ENCODE measurements at places on chromosomes 16 and 17.
A peak's percentile ranks its signal among the peaks of the same experiment; 100 is the strongest.

GRCh38 chr17:78239489-78239931 is 8.1 kb downstream of the TMEM235 start:
- no peak for DNase-seq
- H3K36me3 ChIP-seq, result no peaks in the 10 kb centered on the region
- no peaks in the 10 kb centered on the region for H3K27me3 ChIP-seq
- no peak overlapping the region for H3K27ac ChIP-seq

GRCh38 chr16:78796221-78796866 is 696.9 kb downstream of the WWOX start:
- H3K27ac ChIP-seq, result no peak overlapping the region
- H3K4me1 ChIP-seq, result no peaks in the 10 kb centered on the region
- no peaks in the 10 kb centered on the region for H3K36me3 ChIP-seq
- H3K27me3 ChIP-seq, result no peaks in the 10 kb centered on the region
- no peak for DNase-seq

GRCh38 chr17:2151358-2152033 is 96.6 kb downstream of the HIC1 start:
- H3K36me3 ChIP-seq, result peaks cover 5% of the 10 kb centered on the region
- no peak overlapping the region for H3K27ac ChIP-seq
- no peak for DNase-seq
- H3K4me1 ChIP-seq, result peaks cover 2% of the 10 kb centered on the region

DNA sequence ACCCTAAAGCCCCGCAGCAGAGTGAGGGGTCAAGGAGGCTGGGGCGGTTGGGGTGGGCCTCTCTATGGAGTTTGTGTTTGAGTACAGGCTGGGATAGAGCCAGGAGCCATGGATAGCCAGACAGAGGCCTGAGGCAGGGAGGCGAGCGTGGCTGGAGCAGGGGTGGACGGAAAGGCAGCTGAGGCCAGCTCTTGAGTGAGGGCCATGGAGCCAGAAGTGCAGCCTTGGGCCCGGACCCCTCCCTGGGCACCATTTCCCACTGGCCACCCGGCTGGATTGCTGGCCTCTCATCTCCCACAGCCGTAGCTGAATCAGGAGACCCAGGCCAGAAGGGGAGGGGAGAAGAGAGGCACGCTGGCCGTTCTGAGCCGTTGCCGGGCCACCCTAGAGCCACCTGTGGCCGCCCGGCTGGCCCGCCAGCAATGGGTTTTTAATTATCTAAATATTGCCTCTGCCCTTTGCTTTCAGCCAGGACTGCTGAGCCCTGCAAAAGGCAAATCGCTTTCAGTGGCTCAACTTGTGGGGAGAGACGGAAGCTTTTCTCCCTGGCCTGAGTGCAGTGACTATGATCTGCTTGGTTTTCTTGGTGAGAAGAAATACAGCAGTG is 75.2 kb upstream of the GSE1 start:
- peaks cover 42% of the 10 kb centered on the region for H3K4me1 ChIP-seq
- DNase-seq, result no peak
- no peaks in the 10 kb centered on the region for H3K36me3 ChIP-seq
- H3K27ac ChIP-seq, result no peak overlapping the region
- no peaks in the 10 kb centered on the region for H3K27me3 ChIP-seq

DNA sequence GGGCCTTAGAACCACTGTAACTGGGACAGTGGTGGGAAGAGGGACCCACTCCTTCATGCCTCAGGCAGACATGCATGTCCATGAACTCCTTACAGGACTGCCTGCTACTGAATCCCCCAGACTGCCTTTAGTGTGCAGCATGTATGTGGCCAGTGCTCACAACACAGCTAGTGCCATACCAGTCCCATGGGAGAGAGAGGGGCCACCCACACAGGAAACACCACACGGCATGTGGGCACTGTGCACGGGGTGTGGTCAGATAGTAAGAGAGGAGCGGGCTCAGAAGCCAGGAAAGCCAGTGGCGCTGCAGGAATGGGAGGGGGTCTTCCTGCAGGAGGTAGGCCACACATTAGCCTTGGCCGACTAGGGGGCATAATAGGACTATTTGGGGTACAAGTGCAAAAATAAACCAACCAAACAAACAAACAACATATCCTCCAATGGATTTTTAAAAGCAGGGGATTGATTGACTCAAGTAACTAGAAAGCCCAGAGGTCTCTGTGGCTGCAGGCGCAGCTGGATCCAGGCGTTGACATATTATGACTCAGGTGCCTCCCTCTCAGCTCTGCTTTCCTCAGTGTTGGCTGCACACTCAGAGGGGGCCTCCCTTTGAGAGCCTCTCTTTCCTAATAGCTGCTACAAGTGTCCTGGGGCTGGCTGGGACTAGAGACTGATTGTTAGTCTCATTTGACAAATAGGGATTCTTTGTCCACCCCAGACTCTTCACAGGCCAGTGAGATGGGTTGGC is 104.4 kb downstream of the AMFR start:
- H3K27ac ChIP-seq, result no peak overlapping the region
- H3K36me3 ChIP-seq, result no peaks in the 10 kb centered on the region
- H3K27me3 ChIP-seq, result no peaks in the 10 kb centered on the region
- no peak for DNase-seq

DNA sequence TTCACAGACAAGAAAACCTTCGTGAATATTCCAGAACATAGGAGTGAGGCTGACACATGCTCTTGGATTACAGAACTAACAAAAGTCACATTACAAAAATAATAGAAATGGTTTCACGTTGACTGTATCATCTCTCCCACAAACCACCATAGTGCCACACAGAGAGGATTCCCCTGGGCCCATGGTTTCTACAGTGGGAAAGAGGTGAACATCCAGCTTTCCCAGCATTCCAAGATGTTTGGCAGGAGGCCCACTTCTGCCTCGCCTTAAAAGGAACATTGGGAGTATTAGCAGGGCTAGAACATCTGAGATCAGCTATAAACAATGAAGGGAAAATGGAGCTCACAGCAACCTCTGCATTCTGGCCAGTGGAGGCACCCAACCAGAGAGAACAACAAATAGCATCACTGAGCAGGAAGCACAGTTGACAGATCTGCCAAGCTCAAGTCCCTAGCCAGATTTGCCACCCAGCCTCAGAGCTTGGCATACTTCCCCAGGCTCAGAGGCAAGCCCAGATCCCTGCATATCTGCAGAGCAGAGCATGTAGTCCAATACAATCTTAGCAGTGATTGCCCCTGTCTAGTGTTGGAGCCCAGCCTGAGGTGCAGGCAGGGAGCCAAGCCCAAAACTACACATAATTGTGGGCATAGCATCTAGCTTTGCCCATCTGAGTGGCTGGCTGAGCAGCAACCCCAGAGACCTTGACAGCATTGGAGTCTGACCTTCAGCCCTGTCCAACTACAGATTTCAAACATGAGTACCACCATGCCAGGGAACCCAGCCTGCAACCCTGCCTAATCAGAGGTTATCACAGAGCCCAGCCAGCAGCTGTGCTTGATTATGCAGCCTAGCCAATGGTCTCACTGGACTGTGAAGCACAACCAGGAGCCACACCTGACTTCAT is 260.4 kb downstream of the CEP112 start:
- H3K4me3 ChIP-seq, result no peak overlapping the region
- H3K4me1 ChIP-seq, result no peaks in the 10 kb centered on the region
- H3K36me3 ChIP-seq, result no peaks in the 10 kb centered on the region
- DNase-seq, result no peak
- no peak overlapping the region for H3K27ac ChIP-seq
- no peaks in the 10 kb centered on the region for H3K27me3 ChIP-seq

GRCh38 chr16:668519-669171 is 713 bp downstream of the RHOT2 start:
- peak overlapping the region; percentile 90 for H3K27ac ChIP-seq
- H3K36me3 ChIP-seq, result no peaks in the 10 kb centered on the region
- H3K4me1 ChIP-seq, result peaks cover 23% of the 10 kb centered on the region
- H3K27me3 ChIP-seq, result no peaks in the 10 kb centered on the region
- DNase-seq, result no peak

Data from vagina (tissue), 2 donors.